H9 (cell line): ENCODE measurements at places on chromosomes 3 and 15.

GRCh38 chr15:48850648-48851047 is 27.3 kb upstream of the EID1 start:
- DNase-seq, result no peak

GRCh38 chr15:28901587-28901980 is 15.8 kb downstream of the APBA2 start:
- DNase-seq, result no peak

DNA sequence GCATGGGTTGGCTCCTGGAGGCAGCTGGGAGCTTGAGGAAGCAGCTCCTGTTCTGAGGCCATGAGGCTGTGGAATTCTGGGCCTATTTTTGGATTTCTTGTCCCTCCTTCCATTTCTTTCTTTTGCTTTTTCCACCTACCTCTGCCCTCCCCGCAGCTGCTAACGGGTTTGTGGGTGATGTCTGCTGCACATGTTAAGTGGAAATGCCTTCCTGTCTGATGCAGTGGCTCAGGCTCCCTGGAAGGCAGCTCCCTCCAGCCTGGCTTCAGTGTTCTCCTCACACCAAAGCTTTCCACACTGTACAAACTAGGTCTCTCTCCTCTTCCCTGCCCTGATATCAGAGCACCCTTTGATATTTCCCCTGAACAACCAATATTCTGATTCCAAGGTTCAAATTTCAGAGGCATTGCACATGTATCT is 33.8 kb upstream of the ESYT3 start:
- DNase-seq, result no peak

- DNase-seq, result no peak
Observed at GRCh38 chr3:72595376-72595775, 252.9 kb downstream of the SHQ1 start.

- DNase-seq, result no peak
Observed at GRCh38 chr3:42814246-42814645, 5.0 kb downstream of the ACKR2 start.

- peak; percentile 19 for DNase-seq
Observed at GRCh38 chr15:101025896-101026631, 106.9 kb downstream of the LRRK1 start.

DNA sequence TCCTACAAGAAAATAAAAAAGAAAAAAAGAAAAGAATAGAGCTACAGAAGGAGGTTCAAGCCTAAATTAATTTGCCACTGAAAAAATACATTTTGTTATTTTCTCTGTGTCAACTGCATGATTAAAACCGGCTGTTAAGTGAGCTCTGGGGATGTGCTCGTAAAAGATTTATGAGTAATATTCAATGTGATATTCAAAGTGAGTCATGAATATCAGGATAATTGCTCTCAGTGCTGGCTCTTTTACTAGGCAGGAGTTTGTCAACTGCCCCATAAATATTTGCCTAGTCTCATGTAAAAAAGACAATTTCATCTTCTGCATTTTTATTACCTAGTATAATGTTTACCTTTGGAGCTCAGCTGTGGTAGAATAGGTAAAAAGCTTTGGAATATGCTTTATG is 78.9 kb downstream of the CDIN1 start:
- no peak for DNase-seq

GRCh38 chr15:25673351-25673750 is 189.8 kb downstream of the ATP10A start:
- no peak for DNase-seq
